Fibroblast of villous mesenchyme (primary cell): ENCODE measurements at places on chromosomes 2 and 18.
A peak's percentile ranks its signal among the peaks of the same experiment; 100 is the strongest.

GRCh38 chr2:137969418-137969765, 5.1 kb downstream of the HNMT start:
- DNase-seq, result no peak

DNA sequence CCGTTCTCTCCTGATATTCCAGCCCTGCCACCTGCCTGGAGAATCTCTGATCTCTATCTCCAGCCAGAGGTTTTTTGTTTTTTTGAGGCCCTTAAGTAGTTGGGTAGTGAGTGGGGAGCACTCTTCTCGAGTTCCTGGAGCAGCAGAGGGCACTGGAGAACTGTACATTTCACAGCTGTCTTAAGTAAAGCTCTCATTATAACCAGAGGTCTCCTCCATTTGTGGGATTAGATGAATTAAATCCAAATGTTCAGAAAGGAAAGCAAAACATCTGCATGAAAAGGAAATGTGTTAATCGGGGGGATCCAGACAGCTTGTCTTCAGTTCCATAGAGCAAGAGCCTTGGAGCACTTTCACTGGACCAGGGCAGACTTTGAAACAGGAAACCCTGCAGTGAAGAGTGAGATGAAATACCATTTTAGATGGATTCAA, 32.8 kb downstream of the AOX1 start:
- DNase-seq, result peak; percentile 58

DNA sequence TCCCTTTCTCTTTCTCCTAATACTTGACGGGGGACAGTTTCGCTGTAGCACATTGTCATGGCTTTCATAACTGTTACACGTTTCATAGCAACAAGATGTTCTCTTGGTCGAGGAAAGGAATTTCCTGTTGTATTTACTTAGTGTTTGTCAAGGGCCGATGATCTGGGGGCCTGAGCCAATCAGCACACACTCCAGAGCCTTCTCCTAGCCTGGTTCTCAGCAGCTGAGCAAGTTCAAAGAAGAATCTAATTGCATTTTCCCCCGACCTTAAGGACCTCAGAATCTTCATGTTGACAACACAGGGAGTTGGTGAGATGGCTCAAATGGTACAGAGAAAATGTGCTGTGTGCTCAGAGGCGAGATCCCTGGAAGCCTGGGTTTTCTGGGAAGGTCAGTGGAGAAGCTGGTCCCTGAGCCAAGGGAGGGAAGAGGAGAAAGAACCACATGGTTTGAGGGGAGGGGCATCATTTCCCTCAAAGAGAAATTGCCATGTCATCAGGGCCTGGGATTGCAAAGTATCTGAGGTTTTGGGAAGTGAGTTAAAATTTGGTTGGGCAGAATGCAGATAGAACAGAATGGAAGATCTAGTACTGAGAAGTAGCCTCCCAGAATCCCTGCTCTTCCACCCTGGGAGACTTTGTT, 76.9 kb upstream of the AGAP1 start:
- DNase-seq, result peak; percentile 51

- no peak for DNase-seq
Measured at GRCh38 chr2:47414682-47415458, 11.9 kb downstream of the MSH2 start.

GRCh38 chr18:32420084-32420750, 50.5 kb downstream of the GAREM1 start:
- DNase-seq, result no peak

- DNase-seq, result no peak
Measured at GRCh38 chr2:227234429-227234828, 70.0 kb downstream of the COL4A3 start.

DNA sequence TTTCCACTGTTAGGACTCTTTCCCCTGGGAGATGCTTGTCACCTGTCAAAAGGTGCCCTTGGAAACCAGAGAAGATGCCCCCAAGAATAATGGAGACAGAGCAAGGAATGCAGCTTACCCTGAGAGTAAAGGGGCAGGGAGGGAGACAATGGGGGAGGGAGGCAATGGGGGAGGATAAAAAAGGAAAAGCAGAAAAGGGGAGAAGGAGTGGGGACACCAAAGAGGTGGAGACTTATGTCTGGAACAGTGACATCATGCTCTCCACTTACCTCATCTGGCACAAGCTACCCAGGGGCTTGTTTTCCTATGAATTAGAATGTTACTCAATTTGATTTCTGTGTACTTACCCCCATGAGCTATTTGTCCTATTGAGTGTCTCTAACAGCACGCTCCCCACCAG, 67.9 kb downstream of the MRO start:
- no peak for DNase-seq

DNA sequence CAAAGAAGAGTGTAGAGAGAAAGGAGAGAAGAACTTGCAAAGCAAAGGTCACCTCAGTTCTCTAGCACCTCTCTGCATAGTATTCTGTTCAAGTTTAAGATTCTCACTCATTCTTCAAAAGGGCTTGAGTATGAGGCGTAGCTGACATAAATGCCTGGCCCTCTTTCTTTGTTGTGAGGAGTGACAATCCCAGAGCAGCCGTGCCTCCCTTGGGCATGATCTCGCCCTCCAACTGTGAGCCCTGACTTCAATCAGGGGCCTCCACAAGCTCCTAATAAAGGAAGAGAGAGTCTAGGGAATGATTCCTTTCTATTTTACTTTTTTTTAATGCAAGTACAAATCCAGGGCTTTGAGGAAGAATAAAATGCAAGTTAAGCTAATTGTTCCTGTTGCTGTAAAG, 402.7 kb downstream of the LRP1B start:
- no peak for DNase-seq

- DNase-seq, result no peak
Measured at GRCh38 chr2:151857650-151858049, 29.4 kb upstream of the ARL5A start.

- no peak for DNase-seq
Measured at GRCh38 chr18:8705961-8706790, 820 bp downstream of the MTCL1 start.

DNA sequence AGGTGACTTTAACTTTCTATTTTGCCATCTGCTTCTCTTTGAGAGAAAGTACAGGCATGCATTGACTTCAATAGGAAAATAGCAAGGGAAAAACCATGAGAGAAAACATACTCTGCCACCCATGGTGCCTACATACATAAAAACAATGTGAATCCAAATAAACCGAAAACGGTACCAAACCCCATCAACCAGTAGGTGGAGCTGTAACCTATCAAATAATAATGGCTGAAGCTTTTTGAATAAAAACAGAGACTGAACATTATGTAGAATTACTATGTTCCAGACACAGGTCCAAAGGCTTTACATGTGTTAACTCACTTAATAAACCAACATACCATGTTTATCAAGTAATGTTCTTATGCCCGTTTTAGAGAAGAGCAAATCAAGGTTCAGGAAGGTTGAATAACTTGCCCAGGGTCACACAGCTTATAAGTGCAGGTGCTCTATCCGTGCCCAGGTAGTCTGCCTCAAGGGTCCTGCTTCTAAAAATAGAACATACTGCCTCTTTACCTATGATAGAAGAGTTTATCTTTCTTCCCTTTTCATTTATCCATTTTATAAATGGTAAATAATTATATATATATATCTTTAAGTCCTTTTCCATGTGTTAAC, 293.9 kb upstream of the SYT4 start:
- DNase-seq, result peak; percentile 54

DNA sequence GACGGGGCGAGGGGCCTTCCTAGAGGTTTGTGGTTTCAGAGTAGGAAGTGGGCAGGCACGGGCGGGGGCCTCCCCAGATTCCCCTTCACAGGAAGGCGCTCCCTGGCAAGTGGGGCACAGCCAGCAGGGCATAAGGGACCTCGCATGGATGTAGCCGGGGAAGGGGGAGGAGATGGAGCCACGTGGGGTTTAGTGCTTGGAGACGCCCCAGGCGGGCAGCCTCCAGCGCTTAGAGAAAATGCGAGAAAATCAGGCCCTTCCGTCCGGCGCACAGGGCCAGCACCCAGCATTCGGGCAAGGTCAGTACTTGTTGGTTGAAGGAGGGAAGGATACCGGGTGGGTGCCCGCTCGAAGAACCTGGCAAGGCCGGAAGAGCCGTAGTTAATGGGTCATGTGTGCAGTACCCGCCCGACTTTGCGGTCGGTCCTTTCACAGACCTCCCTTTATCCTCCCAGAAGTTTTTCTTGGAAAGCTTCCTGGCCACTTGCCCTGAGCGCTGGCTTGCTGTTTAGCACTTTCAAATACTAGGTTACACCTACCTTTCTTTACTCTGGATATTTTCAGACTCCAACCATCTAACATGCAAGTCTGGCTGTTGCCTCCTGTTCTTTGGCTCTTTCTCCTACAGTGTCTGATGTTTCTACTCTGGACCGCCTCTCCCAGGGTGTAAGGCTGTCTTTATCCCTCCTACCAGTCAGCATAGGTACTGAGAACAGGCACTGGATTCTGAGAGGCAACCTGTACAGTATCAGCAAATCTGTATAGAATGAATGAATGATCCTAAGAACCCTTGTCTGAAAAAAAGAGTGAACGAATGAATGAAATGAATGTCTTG, 78.1 kb downstream of the CIB4 start:
- no peak for DNase-seq

DNA sequence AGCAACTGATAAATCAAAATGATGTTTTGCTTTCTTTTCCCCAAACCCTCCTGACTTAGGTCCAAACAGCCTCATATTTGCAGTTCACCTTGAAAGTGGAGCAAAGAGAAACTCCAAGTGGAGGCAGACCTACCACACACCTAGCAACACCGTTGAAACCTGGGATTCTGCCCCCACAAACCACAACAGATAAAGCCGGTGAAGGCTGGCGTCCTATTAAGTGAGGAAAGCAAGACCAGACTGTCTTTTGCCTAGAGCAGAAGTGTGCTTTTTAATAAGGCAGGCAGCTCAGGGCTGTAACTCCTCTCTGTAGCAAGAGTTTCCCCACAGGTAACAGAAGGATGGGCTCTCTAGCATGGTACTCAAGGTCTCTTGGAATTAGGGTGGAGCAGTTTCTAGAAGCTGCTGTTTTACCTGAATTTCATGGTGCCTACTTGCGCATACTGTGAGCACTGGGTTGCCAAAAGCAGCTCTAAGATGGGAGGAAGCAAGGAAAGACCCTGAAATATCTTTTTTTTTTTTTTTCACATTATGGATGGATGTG, 336.9 kb downstream of the BCL11A start:
- DNase-seq, result no peak

DNA sequence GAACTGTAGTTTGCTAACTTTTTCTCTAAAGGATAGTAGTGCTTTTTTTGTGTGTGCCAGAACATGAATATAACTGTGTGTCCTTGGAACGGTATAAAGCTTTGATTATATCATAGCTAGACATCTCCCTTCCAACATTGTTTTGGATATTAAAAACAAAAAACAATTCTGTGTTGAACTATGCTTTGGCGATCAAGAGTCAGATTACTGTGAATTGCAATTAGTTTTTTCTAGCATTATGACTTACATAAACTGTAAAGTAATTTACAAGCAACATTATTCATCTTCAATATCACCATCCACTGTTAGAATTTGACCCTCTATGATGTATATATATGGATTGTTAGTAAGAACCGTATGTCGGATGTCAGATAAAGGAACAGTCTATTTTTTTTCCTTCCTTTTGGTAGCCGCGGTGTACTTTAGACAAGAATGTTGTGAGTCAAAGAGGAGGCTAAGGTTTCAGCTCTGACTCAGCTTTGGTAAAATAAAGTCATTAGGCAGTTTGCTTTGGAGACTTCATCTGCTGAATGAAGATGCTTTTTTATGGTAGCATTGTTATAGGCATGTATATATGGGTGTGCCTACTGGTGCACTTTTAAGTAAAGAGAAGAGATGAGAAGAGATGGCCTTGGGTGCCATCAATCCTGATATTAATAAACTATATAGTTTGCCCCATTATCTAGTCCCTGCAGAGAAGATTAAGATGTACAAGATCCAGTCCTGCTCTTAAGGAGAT, 76.4 kb downstream of the LTBP1 start:
- DNase-seq, result peak; percentile 88

DNA sequence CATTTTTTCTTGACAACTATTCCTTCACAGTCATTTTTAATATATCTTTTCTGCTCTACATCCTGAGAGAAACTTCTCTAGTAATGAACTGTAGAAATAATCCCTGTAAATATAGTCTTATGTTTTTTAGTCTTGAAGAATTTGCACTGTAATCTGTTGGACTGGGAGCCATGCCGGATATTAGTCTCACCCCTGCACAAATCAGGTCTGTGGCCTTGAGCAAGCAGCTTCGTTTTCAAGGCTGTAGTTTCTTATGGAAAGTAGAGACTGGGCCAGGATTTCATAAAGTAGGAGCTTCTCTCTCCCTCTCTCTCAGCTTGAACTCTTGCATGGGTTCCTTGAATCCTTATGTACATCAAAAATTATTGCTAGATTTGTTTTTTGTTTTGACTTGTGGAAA, 8.7 kb downstream of the FARP2 start:
- no peak for DNase-seq

- DNase-seq, result no peak
Measured at GRCh38 chr2:219186754-219187456, 8.8 kb downstream of the RETREG2 start.

DNA sequence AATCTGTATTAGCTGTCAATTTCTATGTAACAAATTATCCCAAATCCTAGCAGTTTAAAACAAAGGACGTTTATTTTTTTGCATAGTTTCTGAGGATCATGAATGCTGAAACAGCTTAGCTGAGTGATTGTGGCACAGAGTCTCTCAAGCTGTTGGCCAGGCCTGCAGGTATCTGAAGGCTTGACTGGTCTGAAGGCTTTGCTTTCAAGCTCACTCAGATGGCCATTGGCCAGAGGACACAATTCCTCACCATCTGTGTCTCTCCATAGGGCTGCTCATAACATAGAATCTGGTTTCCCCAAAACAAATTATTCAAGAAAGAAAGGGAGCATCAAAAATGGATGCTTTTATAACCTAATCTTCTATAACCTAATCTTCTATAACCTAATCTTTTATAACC, 33.7 kb downstream of the UNC80 start:
- no peak for DNase-seq

DNA sequence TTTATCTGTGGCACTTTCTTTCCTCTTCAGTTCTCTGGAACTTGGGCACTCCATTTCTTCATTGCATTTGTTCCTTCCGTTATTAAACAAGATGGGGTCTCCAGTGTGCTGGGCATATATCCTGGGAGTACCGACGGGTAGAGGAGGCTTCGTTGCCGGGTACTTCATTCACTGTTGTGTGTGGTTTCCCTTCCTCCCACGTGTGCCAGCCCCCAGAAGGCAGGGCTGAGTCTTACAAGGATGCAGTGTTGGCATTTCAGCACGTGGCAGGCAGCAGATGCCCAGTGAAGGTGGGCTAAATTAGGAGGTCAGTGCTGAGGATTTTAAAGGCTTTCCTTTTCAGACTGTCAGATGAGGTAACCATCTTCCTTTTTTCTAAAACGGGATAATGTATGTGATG, 58.6 kb downstream of the MGAT5 start:
- DNase-seq, result no peak

GRCh38 chr2:117603567-117603966, 210.9 kb upstream of the DDX18 start:
- DNase-seq, result no peak

GRCh38 chr2:239328351-239329191, 72.2 kb downstream of the HDAC4 start:
- DNase-seq, result peak; percentile 100
